ENCODE measurements at places on chromosomes 11 and 22.
A peak's percentile ranks its signal among the peaks of the same experiment; 100 is the strongest.

GRCh38 chr11:80838153-80838552, 1397.3 kb upstream of the TENM4 start:
- DNase-seq = no peak

- DNase-seq = no peak
These were observed 25.9 kb downstream of the ALG9 start for GRCh38 chr11:111845276-111846028.

DNA sequence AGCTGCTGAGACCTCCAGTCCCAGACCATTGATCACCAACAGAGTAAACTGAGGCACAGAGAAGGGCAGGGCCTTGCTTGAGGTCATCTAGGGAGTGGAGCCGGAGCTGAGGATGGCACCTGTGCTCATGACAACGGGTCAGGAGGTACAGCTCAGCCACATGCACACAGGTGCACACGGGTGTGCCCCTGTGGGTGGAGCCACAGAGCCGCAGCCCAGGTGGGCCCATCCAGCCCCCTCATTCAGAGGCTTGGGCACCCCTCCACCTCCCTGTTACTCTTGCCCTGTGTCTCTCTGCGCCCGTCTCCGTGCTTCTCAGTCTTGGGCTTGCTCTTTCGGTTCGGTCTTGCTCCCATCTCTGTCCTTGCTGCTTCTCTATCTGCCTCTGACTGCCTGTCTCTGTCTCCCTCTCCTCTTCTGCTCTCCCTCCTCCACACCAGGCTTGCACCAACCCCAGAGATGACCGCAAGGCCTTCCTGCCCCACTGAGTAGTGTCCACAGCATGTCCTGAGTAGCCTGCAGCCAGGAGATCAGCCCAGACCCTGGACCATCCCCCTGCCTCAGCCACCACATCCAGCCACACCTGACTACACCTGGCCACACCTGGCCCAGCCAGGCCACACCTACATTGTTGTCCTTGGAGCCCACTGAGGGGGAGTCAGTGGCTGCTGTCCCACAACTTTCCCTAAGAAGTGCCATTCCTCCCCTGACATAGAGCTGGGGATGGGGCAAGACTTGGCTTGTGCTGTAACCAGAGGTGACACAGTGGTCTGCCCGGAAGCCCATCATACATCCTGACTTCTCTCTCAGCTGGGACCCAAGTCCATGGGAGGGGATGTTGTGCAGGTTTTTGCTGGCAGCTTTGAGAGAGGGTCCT, 39.3 kb upstream of the CRYBB3 start:
- DNase-seq = no peak

DNA sequence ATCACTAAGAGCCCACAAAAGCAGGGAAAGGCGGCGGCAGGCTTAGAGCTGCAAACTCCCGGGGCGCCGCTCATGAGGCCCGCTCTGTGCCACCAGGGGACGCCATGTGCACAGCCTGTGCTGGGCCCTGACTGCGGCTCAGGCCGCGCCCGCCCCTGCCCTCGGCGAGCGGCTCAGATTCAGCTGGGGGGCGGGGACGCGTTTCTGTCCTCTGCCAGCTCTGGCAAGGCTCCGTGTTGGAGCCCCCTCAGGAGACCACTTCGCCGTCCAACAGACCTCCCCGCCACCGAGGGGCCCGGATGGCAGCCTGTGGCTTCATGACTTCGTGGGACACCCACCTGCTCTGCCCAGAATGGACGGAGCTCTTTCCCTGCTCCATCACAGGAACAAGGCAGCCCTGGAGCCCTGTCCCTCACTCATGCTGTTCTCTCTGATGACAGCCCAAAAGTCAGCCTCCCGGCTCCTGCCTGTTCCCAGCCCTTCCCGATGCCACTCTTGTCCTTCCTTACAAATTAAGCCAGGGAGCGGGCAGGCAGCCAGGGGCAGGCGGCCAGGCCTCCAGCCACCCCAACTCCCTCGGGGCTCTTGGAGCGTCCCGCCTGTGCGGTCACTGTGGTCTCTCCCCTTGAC, 69.1 kb downstream of the NAT10 start:
- DNase-seq = peak; percentile 91

- DNase-seq = peak; percentile 38
These were observed 8.9 kb downstream of the SCGB1A1 start for GRCh38 chr11:62427630-62428233.

- no peak for DNase-seq
These were observed 21.3 kb downstream of the CBX7 start for GRCh38 chr22:39130892-39131855.

- peak; percentile 62 for DNase-seq
These were observed 55.8 kb upstream of the RRAS2 start for GRCh38 chr11:14414470-14415461.

DNA sequence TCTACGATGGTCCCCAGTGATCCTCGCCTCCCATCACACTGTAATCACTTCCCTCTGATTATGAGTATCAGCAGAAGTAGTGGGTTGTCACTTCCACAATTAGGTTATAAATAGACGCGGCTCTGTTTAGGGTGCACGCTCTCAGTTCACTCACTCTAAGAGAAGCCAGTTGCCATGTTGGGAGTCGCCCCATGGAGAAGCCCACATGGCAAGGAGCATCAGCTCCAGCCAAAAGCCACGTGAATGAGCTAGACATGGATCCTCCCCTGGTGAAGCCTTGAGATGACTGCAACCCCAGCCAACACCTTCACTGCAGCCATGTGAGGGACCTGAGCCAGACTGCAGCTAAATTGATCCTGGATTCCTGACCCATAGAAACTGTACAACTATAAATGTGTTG, 26.4 kb upstream of the MYOD1 start:
- no peak for DNase-seq

- no peak for DNase-seq
These were observed 862 bp downstream of the GGA1 start for GRCh38 chr22:37609240-37610152.

DNA sequence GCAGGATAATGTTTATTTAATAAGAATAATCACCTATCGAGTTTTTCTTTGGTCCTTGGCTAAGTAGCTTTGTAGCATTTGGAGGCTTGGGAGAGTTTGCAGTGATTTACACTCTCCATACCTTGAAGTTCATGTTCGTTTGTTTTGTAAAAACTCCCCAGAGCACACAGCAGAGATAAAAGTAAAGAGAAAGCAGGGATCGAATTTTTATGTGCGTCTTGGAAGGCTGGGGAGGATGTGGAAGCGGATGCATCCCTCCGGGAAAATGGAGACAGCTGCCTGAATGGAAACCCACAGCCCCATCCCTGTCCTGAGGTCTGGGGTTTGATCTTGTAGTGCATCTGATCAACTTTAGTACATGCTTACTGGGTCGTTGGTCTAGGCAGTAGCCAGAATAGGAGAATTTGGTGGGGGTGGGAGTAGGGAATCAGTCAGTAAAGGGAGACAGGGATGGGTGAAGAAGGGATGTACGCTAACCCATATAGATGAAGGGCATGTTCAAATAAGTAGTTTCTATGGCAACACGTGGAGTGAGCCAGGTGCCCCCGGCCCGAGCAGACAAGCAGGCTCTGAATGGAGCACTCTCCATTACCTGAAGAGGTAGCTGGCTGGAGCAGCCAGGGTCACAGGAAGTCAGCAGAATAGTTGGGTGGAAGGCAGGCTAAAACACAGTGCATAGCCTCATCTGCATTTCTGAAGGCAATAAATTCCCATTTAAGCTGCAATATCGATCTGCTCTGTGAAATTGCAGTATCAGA, 147.8 kb downstream of the COMMD9 start:
- no peak for DNase-seq

- DNase-seq = no peak
These were observed 8.8 kb upstream of the CEP295 start for GRCh38 chr11:93652679-93653078.

DNA sequence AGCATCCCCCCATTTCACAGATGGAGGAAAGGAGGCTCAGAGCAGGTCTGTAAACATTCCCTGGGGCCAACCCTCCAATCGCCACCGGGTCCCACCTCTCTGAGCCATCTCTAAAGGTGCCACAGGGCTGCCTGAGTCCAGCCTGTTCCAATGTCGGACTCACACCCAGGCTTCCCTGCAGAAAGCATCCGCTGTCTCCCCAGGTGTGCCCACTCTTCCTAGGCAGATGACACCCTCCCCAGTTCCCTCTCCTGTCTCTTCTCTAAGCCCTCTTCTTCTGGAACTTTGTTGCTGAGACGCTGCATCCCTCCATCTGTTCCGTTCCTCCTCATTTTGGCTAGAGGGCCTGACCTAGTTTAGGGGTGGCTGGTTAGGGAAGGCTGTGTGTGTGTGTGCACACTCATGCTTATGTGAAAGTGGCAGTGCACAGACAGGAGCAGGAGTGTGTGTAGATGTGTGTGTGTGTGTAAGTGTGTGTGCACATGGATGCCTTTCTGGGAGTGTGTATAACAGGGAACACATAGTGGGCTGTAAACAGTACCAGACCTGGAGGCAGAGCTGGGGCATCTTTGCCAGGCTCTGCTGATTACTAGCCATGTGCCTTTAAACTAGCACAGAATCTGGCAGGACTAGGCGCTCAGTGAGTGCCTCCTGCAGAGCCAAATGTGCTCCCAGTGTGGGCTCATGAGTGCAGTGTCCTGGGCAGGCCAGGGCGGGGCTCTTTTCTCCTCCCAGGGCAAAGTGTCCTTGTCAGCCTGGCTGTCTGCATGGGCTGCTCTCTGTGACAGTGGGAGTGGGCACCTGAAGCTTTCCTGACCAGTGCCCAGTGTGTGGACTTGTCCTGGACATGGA, 77.3 kb upstream of the NECTIN1 start:
- no peak for DNase-seq

GRCh38 chr11:68997995-68998348, 15.1 kb downstream of the MRGPRF start:
- no peak for DNase-seq

DNA sequence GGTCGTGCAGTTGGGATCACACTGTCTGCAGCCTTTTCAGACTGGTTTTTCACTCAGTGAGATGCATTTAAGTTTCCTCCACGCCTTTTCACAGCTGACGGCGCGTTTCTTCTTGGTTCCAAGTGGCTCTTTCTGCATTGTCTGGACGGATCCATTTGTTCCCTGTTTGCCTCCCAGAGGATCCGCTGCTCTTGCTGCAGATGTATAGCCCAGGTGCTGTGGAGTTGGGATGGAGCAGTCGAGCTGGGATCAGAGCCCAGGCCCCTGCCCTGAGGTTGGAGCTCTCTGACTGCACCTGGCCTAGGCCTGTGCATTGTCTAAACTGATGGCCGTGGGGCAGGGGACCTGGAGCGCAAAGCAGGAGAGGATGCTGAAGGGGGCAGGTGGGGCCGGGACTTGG, 51.6 kb downstream of the PARVB start:
- no peak for DNase-seq

DNA sequence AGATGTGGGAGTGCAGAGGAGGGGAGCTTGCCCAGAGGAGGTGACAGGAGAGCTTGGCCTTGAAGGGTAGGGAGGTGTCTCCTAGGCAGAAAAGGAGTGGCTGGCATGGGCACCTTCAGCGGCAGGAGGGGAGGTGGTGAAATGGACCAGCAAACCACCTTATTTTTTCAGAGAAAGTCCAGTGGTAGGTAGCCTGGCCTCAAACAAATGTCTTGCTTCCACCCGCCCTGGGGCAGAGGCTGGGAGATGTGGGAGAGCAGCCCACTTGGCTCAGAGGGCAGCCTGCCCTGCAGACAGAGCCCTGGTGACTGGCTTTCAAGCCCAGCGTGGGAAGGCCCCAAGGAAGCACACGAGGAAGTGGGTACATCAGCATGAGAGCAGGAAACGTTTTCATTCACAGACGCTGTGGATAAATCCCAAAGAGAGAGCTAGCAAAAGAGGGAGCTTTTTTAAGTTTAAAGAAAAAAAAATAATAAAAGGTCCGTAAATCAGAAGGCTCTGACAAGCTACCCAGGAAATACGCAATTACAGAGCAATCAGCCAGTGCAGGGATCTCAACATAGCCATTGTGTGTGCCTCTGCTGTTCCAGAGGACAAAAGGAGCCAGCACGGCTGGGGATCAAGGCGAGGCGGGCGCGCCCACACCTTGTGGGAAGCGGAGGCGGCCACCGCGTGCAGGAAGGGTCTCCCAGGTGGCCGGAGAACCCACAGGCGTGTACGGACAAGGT, 238.7 kb upstream of the PLET1 start:
- no peak for DNase-seq

- no peak for DNase-seq
These were observed 135.2 kb downstream of the MAML2 start for GRCh38 chr11:96207459-96208449.

DNA sequence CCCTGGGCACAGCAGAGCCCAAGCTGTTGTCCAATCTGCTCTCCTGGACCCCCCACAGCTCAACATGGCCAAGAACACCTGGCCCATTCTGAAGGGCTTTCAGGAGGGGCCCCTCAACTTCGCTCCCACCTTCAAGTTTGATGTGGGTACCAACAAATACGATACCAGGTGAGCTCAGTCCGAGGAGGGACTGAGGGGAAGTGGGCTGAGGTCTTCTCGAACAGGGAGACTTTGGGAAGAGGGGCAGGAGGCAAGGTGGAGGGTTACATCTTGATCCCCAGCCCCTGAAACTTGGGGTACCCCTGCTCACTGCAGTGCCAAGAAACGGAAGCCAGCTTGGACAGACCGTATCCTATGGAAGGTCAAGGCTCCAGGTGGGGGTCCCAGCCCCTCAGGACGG, 5.4 kb downstream of the INPP5J start:
- DNase-seq = no peak

DNA sequence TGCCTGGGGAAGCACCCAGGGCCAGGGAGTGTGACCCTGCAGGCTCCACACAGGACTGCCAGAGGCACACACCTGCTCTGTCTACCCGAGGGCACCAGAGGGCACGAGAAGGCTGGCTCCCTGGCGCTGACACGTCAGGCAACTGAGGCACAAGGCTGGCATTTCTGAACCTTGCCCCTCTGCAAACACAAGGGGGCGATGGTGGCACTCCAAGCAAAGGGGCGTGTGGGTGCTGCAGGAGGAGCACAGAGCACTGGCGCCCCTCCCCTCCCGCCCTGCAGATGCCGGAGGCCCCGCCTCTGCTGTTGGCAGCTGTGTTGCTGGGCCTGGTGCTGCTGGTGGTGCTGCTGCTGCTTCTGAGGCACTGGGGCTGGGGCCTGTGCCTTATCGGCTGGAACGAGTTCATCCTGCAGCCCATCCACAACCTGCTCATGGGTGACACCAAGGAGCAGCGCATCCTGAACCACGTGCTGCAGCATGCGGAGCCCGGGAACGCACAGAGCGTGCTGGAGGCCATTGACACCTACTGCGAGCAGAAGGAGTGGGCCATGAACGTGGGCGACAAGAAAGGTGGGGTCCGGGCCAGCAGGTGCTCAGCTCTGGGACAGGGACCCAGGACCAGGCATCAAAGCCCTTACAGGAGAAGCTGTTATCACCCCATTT, 20.8 kb upstream of the TXNRD2 start:
- peak; percentile 92 for DNase-seq

Measured in urothelium cell line (cell line).